ENCODE measurements at places on chromosomes 1 and 21.

DNA sequence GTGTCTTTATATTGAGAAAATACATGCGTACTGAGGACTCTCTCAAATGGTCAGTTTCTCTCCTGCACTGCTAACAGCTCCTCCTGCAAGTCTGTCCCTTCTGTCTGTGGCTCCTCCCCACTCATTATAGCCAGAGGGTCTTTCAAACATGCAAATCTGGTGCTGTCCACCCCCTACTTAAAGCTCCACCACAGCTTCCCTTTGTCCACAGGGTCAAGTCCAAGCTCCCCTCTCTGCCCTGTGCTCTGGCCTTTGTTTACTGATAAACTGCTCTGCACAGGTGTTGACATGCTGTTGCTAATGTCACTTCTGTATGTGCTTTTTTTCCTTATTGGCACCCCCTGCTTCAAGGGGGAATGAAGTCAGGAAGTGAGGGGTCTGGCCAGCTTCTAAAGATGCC lies 47.7 kb upstream of the GPR37L1 start:
- DNase-seq: no peak

DNA sequence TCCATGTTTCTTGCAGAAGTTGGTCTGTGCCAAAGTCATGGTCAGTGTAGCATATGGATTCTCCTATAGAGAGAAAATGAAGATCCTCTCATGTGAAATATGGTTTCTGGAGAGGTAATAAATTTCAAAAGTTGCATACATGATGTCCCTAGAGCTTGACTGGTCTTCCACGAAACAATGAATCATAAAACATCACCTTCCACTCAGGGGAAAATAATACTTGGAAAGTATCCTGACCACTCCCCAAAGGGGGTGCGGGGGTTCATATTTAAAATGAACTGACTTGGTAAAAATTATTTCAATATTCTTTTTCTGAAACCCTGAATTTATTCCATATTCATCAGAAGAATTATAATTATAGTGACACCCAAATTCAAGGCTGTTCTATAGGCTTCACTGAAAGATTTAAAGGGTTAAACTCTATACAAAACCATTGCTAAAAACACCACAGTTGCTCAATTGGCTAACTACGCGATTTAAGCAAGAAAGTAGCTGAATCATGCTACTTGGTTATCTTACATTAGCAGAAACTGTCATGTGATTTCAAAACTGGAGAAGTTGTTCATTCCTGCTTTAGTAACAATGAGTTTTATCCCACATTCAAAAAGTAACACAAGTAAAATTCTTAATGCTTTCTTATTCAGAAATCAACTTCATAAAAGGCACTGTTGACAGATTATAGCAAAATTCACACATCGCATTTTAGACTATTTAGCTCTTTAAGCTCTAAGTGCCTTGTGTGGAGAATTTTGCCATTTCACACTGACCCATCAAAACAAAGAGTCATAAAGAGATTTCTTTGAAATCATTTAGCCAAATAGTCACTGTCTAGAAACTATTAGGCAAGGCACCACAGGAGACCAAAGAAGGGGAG lies 5.3 kb downstream of the CREG1 start:
- DNase-seq: no peak

GRCh38 chr1:37481289-37482003 lies 7.1 kb downstream of the ZC3H12A start:
- DNase-seq: no peak

DNA sequence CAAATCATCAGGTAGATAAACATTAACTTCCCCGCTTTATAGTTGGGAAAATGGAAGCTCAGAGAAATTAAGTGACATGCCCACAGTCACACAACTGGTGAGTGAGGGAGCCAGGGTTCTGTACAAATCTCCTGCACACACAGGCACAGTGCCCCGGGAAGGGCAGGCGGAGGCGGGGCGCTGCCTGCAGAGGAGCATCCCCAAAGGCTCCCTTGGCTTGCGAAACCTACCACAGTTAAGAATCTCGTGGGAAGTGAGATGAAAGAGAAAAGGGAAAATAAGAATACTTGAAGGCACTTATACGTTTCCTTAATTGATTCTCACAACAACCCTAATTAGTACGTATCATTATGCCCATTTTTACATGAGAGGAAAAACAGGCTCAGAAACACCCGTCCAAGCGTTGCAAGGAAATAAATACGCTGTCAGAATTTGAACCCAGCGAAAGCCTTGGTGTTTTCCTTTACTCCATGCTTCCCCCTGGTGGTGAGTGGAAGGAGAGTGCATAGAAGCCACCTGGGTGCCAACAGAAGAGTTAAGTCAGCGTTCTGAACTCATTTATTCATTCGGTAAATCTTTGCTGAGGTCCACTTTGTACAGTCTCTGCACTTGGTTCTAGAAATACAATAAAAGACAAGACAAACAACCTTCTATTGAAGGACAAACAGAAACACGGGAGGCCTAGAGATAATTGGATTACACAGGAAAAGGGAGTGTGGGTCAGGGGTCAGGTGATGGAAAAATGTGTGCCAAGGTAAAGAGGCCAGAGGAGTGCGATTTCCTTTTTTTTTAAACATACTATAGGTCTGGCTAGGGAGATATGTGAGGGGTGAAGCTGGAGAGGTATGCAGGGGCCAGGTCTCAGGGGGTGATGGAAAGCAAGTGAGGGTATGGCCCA lies 28.4 kb downstream of the ACP6 start:
- no peak for DNase-seq

DNA sequence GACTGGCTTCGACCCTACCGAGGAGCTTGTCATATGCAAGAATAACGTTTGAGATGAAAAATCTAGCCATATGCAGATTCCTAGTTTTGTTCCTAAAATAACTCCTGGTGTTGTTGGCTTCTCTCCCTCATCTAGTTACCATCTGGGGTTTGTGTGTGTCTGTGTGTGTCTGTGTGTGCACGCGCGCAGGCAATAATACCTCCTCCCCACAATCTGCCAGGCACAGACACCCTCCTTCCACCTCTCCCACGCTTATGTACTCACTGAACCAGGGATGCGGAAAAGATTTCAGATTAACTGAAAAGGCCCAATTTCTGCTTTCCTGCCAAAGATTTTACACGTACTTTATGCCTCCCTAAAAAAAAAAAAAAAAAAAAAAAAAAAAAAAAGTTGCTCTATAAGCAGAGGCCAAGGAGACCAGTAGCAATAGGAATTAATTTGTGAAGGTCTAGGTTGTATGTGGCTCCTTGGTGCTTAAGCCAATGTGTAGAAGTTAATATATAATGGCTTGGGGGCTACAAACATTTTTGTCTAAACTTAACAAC lies 452.7 kb downstream of the NUF2 start:
- DNase-seq: no peak

Measured in substantia nigra (tissue), 51 donors.